Left cardiac atrium (tissue), 4 donors: ENCODE measurements at places on chromosomes 5 and 9. TPM values are rescaled to one million over a fixed set of nuclear protein-coding genes. Genes with fewer than 3 reads are reported as not detected.

GRCh38 chr9:89702401-89702800 lies 97.6 kb downstream of the GADD45G start:
- no peak for DNase-seq

DNA sequence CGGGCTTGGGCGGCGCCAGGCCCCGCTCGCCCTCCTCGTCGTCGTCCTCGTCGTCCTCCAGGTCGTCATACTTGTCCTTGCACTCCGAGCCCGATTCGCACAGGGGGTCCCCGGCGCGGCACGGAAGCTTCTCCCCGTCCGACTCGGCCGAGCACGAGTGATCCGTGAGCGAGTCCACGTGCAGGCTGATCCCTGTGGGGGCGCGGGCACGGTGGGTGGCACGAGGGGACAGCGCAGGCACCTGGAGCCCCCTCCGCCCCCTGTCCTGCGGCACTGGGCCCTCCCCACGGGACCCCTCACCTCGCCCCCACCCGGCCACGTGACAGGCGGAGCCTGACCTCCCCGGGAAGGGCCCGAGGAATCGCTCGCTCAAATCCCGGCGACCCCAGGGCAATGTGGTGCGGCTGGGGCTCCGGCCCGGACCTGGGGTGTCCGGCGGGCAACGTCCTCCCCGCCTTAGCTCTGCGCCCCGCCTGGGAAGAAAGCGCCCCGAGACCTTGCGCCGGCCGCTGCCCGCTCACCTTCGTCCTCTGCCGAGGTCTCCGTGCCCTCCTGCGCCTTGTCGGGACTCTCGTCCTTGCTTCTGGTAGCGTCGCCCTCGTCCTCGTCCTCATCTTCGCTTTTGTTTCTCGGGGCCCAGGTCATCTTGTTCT lies 2.5 kb downstream of the IRX2 start:
- no peak for DNase-seq

GRCh38 chr5:31630931-31631330 lies 8.0 kb upstream of the PDZD2 start:
- DNase-seq = peak; percentile 74

DNA sequence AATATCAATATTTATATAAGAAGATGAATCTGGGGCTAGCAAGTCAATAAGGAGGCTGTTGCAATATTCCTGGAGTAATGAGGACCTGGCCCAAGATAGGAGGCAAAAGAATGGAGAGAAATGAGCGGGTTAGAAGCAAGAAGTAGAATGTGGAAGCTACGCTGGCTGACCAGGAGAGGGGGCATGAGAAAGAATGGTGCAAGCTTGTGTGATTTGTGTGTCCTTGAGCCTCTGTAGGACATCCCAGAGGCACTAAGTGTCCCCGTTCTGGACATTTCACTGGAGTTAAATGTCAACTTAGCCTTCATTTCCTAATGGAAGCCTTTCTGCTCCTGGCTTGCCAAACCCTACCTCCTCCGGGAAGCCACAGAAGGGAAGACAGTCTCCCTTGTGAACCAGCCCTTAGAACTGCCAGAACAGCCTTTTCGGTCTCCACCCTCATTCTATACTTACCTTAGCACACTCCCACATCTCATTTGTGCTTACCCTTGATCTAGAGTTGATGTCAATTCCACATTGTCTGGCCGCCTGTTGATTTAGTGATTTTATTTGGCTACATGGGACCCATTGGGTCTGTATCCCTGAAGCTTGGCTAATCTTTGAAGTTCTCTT lies 6.7 kb upstream of the PDE6A start:
- DNase-seq = no peak

GRCh38 chr9:126517833-126518356 lies 95.8 kb upstream of the LMX1B start:
- no peak for DNase-seq

DNA sequence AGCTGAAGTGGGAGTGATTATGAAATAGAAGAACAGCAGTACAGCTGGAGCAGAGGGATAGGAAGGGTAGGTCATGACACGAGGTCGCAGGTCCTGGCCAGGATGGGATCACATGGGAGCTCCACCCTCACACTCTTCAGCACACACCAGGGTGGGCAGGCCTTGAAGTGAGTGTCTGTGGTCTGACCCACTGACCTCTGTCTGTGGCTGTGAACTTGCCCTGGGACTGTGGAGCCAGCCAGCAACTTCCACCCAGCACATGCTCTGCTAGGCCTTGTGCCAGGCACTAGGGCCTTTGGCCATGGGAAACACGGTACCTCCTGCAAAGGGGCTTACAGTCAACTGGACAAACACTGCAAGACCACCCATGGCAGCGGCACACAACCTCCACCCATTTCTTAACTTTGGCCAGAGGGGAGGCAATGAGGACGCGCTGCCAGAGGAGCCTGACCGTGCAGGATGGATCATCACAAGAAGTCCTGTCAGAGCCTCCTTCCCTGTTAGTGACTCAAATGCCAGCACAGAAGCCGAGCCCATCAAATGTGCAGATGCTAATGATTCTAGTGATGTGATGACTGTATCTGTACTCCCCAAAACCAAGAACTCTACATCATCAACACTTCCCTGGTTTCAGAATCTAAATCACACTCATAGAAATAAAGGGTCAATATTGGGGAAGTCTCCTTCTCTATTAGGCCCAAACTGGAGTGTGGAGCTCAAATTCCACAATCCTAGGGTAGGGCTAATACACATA lies 113.6 kb downstream of the DPYSL3 start:
- peak; percentile 51 for DNase-seq

DNA sequence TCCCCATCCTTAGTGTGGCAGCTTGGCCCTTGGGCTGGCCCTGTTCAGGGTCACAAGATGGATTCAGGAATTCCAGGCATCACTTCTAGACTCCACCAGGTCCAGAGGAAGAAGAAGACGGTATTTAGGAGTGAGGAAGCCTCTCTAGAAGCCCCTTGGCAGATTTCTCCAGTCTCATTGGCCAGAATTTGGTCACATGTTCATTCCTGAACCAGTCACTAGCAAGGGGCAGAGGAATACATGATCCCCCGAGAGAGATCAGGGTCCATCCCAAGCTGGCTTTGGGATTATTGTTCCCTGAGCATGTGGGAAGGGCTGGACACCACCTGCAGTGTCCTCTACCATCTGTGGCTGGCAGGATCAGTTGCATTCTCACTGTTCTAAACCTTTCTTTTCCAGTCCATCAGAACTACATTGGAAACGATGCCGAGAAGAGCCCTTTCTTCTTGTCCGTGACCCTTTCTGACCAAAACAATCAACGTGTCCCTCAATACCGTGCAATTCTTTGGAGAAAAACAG lies 48.5 kb downstream of the GARNL3 start:
- DNase-seq = no peak

The CDHR2 gene
- 0.29 TPM for total RNA-seq

GRCh38 chr5:34622098-34622400 lies 34.1 kb upstream of the RAI14 start:
- DNase-seq = no peak

The SLC22A4 gene
- 3.3 TPM for total RNA-seq

DNA sequence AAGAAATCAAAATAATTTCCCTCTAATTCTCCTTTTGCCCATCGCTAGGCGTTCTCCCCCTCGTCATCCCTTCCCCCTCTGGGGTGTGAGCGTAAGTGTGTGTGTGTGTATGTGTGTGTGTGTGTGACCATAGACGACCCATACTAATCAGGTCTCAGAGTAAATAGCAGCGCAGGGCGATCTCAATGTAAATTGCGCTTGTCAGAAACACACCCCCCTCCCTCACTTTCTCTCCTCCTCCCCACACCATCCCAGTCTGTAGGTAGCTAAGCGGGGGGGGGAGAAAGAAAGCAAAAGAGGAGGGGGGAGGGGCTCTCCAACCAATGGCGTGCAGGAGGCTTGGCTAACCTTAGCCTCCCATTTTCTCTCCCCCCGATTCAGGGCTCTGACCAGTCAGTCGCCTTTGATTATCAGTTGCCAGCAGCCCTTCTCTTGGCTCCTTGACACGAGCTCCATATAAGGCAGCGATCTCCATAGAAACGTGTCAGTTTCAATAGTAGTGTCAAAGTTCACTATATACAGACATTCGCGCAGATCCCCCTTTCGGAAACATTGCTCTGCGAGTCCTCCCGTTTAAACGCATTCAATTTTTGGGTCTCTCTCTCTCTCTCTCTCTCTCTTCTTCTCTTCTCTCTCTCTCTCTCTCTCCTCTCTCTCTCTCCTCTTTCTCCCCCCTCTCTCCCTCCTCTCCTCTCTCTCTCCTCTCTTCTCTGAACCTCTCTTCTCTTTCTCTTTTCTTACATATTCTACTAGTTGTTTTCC lies at the start of gene NR2F1:
TSS of gene NR2F1 (plus strand) at position 546 of the 762 bp plus-strand sequence. CDS start 1,802 bp downstream, outside the sequence.
- DNase-seq = peak; percentile 84

GRCh38 chr9:120336021-120336752 lies 243.8 kb downstream of the CDK5RAP2 start:
- no peak for DNase-seq

GRCh38 chr5:8060953-8061429 lies 192.0 kb downstream of the MTRR start:
- no peak for DNase-seq

DNA sequence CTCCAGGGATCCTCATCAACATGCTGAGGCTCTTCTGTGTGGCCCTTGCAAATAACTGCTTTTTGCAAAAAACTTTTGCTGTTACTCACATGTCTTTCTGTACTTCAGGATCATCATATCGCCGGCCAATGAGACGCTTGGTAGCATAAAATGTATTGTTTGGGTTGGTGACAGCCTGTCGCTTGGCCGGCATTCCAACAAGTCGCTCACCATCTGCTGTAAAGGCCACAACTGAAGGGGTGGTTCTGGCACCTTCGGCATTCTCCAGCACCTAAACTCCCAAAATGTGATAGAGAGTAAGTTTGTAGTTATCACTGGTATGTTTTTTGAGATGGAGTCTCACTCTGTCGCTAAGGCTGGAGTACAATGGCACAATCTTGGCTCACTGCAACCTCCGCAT lies 4.3 kb downstream of the HSPA9 start:
- no peak for DNase-seq

GRCh38 chr5:178123966-178124925 lies 6.6 kb upstream of the RMND5B start:
- no peak for DNase-seq

DNA sequence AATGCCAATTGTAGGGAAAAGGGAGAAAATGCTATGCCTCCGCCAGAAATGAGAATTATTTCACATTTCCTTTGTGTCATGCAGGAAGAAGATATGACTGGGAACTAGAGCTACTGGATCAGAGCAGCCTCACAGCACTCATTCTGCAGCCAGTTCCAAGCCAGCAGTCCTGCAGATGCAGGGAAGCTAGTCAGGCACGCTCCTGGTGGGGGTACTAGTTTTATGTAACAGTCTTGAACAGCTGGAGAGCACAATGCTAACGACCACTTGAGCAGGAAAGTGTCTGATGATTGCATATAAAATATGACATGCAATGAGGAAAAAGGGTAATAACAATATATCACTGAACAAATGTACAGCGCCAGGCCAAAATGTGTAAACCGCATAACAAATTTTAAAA lies 21.7 kb downstream of the CDH10 start:
- no peak for DNase-seq

DNA sequence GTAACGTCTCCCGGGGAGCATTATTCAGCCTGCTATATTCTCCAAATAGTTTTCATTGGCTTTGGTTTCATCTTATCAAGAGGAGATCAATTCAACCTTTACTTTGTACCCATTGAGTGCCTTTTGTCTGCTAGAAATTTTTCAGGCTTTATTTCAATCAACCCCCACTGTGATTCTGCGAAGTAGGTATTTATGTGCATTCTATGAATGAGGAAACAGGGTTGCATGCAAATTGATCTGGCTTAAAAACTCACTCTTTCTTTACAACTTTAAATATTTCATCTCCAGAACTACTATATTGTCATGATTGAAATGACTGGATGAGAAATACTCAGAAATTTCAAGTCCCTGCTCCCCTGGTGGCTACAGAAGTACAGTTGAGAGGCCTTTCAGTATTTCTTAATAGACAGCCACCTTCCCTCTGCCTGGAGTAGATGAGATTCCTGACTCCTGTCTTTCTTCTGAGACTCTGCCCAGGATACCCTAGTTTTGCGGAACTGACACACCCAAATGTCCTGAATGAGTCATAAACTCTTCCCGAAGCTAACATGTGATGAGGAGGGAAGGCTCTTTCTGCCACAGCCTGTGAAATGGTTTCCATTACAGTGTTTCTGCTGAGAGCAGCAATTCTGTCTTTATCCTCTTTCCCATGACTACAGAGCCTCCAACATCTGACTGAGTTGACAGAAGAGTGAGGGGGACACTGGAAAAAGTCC lies 52.6 kb upstream of the TNC start:
- no peak for DNase-seq

DNA sequence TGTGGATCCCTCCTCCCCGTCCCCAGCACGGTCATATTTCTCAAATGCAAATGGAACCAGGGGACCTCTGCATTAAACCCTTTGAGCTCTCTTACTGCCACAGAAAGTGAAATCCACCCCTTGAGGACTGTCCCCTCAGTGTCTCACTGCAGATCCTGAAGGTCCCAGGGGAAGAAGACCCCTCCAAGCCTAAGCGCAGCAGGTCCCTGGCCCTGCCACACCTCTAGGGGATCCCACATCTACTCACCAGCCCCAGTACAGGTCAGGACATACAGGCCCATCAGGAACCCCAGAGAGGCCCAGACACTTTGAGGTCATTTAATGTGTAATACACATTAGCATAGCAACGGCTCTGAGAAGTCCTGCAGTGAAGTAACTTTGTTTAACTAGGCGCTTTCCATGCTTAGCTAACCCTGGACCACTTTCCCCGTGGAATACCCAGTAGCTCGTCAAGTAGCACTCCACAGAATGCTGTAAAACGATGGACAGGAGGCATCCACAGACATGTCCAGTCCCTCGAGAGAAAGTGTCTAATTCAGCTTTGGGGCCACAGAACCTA lies 54.7 kb upstream of the ALDH1B1 start:
- no peak for DNase-seq

The FAM240B gene
- total RNA-seq = not detected

- DNase-seq = no peak
These were observed 4.9 kb downstream of the FRMD3 start for GRCh38 chr9:83533296-83533695.

- DNase-seq = no peak
These were observed 83.2 kb downstream of the AK8 start for GRCh38 chr9:132794730-132795380.

The FOXD4 gene
- not detected for total RNA-seq
